ENCODE measurements at places on chromosomes 2 and 18.

DNA sequence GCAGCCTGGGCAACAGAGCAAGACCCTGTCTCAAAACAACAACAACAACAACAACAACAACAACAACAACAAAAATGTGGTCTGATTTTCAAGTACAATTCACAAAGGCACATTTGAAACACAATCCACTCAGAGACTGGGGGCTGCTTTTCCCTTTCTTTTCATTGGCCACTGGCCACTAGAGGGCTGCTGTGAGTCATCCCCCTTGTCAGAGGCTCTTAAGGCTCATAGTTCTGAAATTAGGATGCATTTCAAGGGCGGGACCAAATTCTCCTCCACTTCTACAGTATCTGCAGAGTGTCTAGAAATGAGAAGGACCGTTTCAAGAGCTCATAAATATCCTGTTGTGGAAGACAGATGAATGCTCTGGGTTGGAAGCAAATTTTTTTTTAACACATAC lies 285.4 kb downstream of the NRXN1 start:
- no peak for DNase-seq

DNA sequence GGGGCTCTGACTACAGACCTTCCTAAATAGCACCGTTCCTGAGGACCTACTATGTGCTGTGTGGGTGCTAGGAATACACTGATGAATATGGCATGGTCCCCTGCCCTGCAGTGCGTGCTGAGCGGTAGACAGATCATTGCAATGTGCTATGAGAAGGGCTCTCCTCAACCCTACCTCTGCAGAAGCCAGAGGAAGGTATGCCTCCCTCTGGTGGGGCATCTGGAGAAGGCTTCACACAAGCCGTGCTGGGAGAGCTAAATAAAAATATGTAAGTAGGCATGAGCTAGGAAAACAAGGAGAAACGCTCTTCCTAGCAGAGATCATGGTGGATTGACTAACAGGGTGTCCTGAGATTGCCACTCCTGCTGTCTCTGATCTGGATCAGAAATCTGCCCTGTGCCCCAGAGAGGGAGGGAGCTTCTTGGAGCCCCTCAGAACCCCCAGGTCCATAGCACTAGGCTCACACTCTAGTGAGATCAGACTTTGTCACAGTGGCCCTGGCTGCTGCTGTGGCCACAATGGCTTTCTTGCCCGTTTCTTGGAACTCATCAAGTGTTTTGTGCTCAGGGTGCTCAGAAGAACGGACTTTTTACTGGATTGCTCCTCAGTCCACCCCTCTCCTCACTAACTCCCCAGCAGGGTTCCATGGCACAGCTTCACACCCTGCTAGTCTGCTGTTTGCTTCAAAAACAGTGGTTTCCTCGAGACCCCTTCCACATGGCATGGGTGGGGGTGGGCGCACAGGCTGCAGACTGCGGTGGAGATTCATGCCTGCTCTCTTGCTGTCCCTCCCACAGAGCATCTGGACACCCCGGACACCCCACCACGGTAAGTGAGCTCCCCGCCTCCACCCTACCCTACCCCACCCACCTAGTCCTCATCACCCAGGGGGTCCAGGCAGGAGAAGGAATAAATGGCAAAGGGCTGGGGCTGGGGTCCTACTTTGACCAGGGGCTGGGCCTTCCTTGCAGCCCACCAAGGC lies 14.2 kb downstream of the SIGLEC15 start:
- DNase-seq = no peak

GRCh38 chr2:84776011-84776410 lies 104.9 kb downstream of the TRABD2A start:
- DNase-seq = no peak

DNA sequence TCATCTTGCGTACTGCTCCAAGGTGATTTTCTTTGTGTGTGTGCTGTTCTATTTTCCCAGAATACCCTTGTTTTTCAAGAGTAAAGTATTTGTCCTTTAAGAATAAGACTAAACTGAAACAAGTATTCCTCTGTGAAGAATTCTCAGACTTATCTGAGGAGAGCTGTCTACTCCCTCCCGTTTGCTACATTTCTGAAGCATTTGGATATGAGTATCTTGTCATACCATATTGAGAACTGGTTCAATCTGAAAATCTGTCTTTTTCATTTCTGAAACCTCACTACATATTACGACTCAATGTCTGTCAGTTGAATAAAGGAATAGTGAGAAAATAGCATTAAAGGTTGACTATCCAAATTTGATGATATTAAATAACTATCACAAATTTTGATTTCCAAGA lies 159.4 kb downstream of the PMAIP1 start:
- DNase-seq = no peak

GRCh38 chr2:202495230-202495604 lies 119.1 kb downstream of the BMPR2 start:
- no peak for DNase-seq

DNA sequence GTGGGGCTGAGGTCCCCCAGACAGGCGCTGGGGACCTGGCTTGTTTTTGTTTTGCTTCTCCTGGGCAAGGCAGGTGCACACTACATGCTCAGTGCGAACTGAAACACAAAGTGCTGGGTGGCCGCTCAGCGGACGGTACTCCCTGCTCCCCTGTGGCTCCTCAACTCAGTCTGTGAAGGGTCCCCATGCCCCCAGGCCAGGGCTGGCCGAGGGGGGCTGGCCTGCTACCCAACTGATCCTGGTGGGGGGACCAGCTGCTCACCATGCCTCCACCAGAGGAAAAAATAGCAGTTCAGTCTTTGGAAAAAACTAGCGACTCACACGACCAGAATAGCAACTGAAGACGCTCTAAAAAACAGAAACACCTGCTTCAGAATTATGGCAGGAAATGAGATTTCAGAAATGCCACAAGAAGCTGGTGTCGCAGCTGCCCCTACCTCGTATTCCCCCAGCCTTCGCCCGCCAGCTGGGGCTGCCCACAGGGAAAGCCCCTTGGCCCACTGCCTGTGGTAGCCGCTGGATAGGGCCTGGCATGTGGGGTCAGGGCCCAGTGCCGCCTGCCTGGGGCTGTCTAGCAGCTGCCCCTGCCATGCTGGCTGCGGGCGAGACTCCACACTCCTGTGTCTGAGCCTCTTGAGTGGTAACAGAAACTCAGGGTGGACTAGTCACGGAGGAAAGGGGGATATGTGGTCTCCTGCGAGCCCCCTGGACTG lies 43.7 kb downstream of the MEX3C start:
- DNase-seq = peak; percentile 30

GRCh38 chr2:213162516-213163118 lies 11.2 kb upstream of the IKZF2 start:
- no peak for DNase-seq

DNA sequence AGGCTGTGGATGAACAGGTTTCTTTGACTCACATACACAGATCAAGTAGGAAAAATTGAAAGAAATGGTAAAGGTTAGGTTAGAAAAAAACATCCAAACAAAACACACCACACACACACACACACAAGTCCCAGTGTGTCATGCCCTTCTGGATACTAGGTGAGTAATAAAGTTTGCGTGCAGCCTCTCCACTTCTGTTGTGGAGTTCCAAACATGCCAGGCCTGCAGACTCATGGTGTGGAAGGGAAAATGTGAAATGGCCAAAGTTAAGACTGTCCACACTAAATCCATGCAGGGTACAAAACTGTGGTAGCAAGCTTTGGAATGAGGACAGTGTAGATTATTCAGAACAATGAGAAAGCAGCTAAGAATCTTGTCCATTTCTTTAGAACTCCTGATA lies 114.6 kb downstream of the IKZF2 start:
- no peak for DNase-seq

- no peak for DNase-seq
Observed at GRCh38 chr2:72813841-72814240, 12.0 kb downstream of the EXOC6B start.

DNA sequence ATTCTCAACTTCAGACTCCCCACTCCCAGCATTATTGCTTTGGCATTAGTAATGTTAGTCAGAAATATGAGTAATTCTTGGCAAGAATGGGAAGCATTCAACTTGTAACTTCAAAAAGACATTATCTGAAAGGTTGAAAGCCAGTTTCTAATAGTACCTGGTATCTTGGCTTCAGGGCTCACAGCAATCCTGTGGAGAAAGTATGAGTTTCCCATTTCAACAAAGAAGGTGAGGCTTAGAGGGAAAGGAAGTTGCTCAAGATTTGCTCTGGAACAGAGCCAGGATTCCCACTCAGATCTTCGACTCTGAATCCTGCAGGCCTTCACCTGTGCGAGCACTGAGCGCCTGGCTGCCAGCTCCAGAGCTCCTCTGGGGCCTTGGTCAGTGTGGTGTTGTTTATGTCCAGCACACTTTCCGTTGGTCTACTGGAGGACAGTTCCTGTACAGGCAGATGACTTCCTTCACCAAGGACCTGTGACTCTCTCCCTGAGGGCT lies 136.1 kb downstream of the MCFD2 start:
- no peak for DNase-seq

GRCh38 chr2:127620866-127621265 lies 25.1 kb upstream of the GPR17 start:
- DNase-seq = no peak

GRCh38 chr2:59726228-59727120 lies 827.0 kb downstream of the BCL11A start:
- DNase-seq = no peak

DNA sequence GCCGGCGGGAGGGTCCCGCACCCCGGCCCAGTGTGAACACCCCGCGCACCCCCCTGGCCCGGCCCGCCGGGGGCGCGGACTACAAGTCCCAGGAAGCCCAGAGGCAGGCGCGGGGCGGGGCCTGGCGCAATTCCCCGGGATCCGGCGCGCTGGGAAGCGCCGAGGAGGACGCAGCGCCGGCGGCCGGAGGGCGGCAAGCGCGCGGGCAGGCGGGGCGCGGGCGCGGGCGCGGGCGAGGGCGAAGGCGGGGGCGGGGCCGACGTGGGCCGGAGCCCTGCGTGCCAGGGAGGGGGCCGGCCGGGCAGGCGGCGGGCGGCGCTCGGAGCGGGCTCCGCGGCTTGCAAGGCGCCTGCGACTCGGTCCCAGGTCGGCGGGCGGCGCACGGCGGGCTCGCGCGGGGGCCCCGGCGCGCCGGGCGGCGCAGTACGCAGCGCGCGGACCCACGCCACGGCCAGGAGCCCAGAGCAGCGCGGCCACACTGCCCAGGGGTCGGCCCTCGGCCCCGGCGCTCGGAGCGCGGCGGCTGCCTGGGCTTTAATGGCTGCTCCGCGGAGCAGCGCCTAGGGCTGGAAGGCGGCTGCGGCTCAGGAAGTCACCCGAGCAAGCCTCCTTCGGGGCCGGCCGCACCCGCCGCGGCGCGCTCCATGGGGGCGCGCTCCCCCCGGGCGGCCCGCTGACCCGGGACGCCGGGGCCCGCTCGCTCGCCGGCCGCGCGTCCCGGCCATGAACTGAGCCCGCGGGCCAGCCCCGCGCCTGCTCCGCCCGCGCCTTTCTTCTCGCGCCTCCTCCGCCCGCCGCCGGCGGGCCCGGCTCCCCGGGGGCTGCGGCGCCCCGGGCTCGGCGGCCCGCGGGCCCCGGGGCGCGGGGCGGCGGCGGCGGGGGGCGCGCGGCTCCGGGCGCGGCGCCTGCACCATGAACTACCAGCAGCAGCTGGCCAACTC lies at the start of gene AGAP1:
Gene AGAP1, plus strand, starts transcription at position 269 of the 941 bp plus-strand sequence.
- peak; percentile 5 for DNase-seq

GRCh38 chr2:178295906-178296305 lies 101.6 kb downstream of the OSBPL6 start:
- no peak for DNase-seq

- no peak for DNase-seq
Observed at GRCh38 chr2:30584116-30584515, 137.1 kb downstream of the LCLAT1 start.

All from stimulated activated CD4-positive, alpha-beta T cell treated with anti-CD3 and anti-CD28 coated beads, Interleukin-4, amount 100 ng/mL, for 48 hours (primary cell).